ENCODE measurements at places on chromosomes 5 and 9. TPM values are rescaled to one million over a fixed set of nuclear protein-coding genes. Genes with fewer than 3 reads are reported as not detected.

GRCh38 chr5:121968910-121969607 is 7.3 kb downstream of the SRFBP1 start:
- no peak overlapping the region for H3K4me3 ChIP-seq
- peaks cover 7% of the 10 kb centered on the region for H3K4me1 ChIP-seq
- no peak for DNase-seq
- no peaks in the 10 kb centered on the region for H3K36me3 ChIP-seq
- no peaks in the 10 kb centered on the region for H3K27me3 ChIP-seq
- no peak overlapping the region for H3K27ac ChIP-seq

GRCh38 chr9:94638335-94639060 is 820 bp downstream of the FBP1 start:
- peaks cover 12% of the 10 kb centered on the region for H3K4me1 ChIP-seq
- H3K4me3 ChIP-seq, result peak overlapping the region; percentile 64
- no peak for DNase-seq

- no peak for DNase-seq
- no peaks in the 10 kb centered on the region for H3K36me3 ChIP-seq
- H3K4me1 ChIP-seq, result no peaks in the 10 kb centered on the region
- H3K4me3 ChIP-seq, result no peak overlapping the region
These were observed 8.1 kb downstream of the POLK start for GRCh38 chr5:75519761-75520160.

GRCh38 chr5:125898851-125899405 is 524.3 kb upstream of the GRAMD2B start:
- H3K27me3 ChIP-seq, result no peaks in the 10 kb centered on the region
- no peaks in the 10 kb centered on the region for H3K4me1 ChIP-seq
- H3K4me3 ChIP-seq, result no peak overlapping the region
- DNase-seq, result no peak

- H3K27me3 ChIP-seq, result no peaks in the 10 kb centered on the region
- no peaks in the 10 kb centered on the region for H3K4me1 ChIP-seq
- DNase-seq, result no peak
- no peaks in the 10 kb centered on the region for H3K36me3 ChIP-seq
- H3K27ac ChIP-seq, result no peak overlapping the region
These were observed 18.8 kb downstream of the SRD5A1 start for GRCh38 chr5:6652025-6652424.

- H3K27ac ChIP-seq, result no peak overlapping the region
- H3K4me3 ChIP-seq, result no peak overlapping the region
- peaks cover 9% of the 10 kb centered on the region for H3K4me1 ChIP-seq
- no peak for DNase-seq
- no peaks in the 10 kb centered on the region for H3K36me3 ChIP-seq
These were observed 1.1 kb downstream of the SLCO4C1 start for GRCh38 chr5:102294886-102295395.

GRCh38 chr9:133945977-133946753 is 46.0 kb downstream of the VAV2 start:
- H3K27ac ChIP-seq, result no peak overlapping the region
- H3K27me3 ChIP-seq, result no peaks in the 10 kb centered on the region
- no peak overlapping the region for H3K4me3 ChIP-seq
- no peaks in the 10 kb centered on the region for H3K36me3 ChIP-seq

GRCh38 chr9:89353989-89354388 is 35.7 kb downstream of the SECISBP2 start:
- peaks cover 76% of the 10 kb centered on the region for H3K36me3 ChIP-seq
- H3K27me3 ChIP-seq, result no peaks in the 10 kb centered on the region
- DNase-seq, result no peak

- H3K36me3 ChIP-seq, result no peaks in the 10 kb centered on the region
- no peak for DNase-seq
- H3K27ac ChIP-seq, result no peak overlapping the region
- peaks cover 10% of the 10 kb centered on the region for H3K4me1 ChIP-seq
These were observed 26.2 kb downstream of the TERT start for GRCh38 chr5:1268666-1269065.

DNA sequence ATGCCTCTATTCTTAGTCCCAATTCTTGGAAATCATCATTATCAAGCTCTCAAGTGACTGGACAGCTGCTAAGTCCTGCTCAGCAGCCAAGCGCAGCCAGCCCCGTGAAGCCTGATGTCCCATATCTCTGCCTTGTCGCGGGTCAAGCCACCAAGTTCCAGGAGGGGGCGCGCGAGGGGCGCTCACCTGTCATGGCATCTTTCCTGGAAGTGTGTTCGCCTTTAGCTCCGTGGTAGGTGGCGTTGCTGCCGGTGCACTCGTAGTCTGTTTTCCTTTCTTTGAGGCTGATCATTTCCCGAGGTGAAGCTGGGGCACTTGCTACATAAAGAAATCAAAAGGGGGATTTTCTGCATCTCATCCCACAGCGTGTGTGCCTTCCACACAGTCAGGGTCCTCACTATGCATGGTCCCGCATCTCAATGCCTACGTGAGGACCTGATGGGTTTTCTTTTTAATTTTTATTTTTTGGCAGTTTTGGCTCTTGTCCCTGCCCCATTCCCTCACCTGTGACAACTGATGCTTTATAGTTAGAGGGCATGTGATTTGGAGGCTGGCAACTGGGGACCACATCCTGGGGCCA is 227.0 kb upstream of the DAP start:
- H3K36me3 ChIP-seq, result no peaks in the 10 kb centered on the region
- H3K27me3 ChIP-seq, result no peaks in the 10 kb centered on the region
- H3K4me1 ChIP-seq, result no peaks in the 10 kb centered on the region
- no peak overlapping the region for H3K4me3 ChIP-seq

DNA sequence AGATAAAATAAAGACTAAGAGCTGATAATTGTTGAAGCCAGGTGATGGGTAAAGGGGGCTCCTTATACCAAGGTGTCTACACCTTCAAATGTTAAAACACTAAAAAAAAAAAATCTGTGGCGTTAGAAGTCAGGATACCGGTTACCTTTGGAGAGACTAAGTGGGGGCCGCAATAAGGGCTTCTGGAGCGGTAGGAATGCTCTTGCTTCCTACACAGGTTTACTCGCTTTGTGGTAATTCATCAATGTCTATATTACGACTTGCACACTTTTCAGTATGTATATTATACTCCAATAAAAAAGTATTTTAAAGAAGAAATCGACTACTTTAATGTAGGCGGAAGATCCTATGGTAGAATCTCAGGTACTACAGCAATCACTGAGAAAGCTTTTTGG is 12.5 kb downstream of the MRPS27 start:
- DNase-seq, result no peak
- H3K4me1 ChIP-seq, result peaks cover 9% of the 10 kb centered on the region
- H3K27ac ChIP-seq, result peak overlapping the region; percentile 95
- H3K36me3 ChIP-seq, result peaks cover 5% of the 10 kb centered on the region
- H3K4me3 ChIP-seq, result peak overlapping the region; percentile 89
- H3K27me3 ChIP-seq, result no peaks in the 10 kb centered on the region

DNA sequence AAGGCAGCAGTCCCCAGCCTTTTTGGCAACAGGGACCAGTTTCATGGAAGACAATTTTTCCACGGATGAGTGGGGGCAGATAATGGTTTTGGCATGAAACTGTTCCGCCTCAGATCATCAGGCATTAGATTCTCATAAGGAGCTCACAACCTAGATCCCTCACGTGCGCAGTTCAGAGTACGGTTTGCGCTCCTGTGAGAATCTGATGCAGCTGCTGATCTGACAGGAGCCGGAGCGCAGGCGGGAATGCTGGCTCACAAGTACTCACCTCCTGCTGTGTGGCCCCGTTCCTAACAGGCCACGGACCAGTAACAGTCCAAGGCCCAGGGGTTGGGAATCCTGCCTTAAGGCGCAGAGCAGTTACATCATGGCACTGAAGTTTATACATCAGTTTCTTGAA is 3.3 kb upstream of the BRD3 start:
- peaks cover 14% of the 10 kb centered on the region for H3K4me1 ChIP-seq
- peaks cover 20% of the 10 kb centered on the region for H3K27me3 ChIP-seq
- no peak overlapping the region for H3K4me3 ChIP-seq
- H3K36me3 ChIP-seq, result no peaks in the 10 kb centered on the region
- H3K27ac ChIP-seq, result no peak overlapping the region

DNA sequence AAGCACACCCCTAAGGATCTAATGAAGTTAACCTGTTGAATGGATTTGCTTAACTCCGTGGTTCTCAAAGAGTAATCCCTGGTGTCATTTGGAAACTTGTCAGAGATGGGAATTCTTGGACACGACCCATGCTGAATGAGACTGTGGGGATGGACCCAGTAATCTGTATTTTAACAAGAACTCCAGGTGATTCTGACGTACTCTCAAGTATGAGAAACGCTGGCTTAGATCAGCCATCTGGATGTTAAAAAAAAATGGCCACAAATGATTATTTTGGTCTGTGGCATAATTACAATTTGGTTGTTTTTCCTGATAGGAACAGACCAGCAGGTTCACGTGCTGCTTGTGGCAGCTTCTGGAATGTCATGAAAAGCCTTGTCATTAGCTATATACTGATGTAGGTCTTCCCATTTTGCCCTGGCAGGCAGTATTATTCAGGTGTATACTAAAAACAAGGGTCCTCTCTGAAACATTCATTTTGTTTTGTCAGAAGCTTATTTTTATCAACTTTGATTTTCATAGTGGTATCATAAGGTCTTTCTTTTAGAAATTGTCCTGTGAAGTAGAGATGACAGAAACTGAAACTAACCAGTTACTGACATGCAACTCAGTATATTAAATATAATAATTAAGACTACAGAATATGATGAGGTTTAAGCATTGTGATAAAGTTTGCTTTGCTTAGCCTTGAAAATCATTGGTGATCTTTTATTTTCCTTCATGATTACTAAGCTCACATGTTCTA is 15.4 kb downstream of the CPEB4 start:
- no peaks in the 10 kb centered on the region for H3K36me3 ChIP-seq
- no peak for DNase-seq
- H3K4me3 ChIP-seq, result no peak overlapping the region
- H3K4me1 ChIP-seq, result peaks cover 11% of the 10 kb centered on the region
- no peaks in the 10 kb centered on the region for H3K27me3 ChIP-seq

- no peaks in the 10 kb centered on the region for H3K4me1 ChIP-seq
- H3K27me3 ChIP-seq, result no peaks in the 10 kb centered on the region
- H3K4me3 ChIP-seq, result no peak overlapping the region
- H3K36me3 ChIP-seq, result no peaks in the 10 kb centered on the region
- H3K27ac ChIP-seq, result no peak overlapping the region
- no peak for DNase-seq
These were observed 300.9 kb downstream of the NTRK2 start for GRCh38 chr9:84970432-84970831.

DNA sequence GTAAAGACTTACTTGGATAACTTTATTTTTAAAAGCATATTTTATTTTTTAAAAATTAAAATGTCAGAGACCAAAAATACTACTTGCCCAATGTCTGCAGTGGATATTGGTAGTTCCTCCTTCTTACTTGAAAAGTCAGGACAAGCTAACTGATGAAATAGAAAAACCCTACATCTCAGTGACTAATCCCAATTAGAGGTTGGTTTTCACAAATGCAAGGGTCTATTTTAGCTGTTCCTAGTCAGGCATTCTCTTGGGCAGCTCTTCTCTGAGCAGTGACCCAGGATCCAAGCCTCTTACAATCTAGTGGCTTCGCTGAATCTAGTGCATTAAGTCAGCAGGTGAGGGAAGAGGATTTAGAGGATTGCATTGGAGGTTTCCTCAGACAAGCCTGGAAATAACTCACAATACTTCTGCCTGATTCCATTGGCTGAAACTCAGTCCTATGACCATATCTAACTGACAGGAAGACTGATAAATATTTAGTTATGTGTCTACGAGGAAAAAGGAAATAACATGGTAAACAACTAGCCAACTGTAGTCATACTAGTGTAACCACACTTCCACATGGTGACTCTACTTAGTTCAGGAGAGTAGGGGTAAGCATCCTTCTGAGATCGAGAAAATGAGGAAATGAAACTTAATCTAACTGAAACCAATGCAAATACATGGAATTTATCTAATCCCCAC is 34.2 kb upstream of the MIER3 start:
- no peaks in the 10 kb centered on the region for H3K36me3 ChIP-seq
- no peak for DNase-seq
- no peak overlapping the region for H3K4me3 ChIP-seq

DNA sequence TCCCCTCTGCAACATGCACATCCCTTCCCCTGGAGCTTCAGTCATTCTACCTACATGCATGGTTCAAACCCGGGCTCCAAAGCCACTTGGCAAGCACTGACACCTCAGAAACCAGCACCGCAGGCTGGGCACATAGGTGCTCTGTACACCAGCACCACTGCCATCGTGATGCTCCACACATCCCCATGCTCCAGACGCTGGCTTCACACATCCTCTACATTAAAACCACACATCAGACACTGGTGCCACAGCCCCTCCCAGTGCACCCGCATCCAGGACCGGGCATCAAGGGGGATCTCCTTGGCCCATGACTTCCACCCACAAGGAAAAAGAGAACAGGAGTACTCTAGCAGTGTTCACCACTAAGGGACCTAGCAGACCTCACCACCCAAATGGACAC is 787.7 kb downstream of the CDH18 start:
- H3K27ac ChIP-seq, result no peak overlapping the region
- no peaks in the 10 kb centered on the region for H3K36me3 ChIP-seq
- H3K4me3 ChIP-seq, result no peak overlapping the region
- H3K4me1 ChIP-seq, result no peaks in the 10 kb centered on the region
- DNase-seq, result no peak

Gene SVEP1
- not detected for total RNA-seq

Gene SPRY4
- total RNA-seq, result 1.4 TPM

Gene PCDHB11
- total RNA-seq, result not detected

Gene SDHA
- 171 TPM for total RNA-seq

Data from CD8-positive, alpha-beta memory T cell (primary cell).